ENCODE measurements at places on chromosomes 5 and 9.

DNA sequence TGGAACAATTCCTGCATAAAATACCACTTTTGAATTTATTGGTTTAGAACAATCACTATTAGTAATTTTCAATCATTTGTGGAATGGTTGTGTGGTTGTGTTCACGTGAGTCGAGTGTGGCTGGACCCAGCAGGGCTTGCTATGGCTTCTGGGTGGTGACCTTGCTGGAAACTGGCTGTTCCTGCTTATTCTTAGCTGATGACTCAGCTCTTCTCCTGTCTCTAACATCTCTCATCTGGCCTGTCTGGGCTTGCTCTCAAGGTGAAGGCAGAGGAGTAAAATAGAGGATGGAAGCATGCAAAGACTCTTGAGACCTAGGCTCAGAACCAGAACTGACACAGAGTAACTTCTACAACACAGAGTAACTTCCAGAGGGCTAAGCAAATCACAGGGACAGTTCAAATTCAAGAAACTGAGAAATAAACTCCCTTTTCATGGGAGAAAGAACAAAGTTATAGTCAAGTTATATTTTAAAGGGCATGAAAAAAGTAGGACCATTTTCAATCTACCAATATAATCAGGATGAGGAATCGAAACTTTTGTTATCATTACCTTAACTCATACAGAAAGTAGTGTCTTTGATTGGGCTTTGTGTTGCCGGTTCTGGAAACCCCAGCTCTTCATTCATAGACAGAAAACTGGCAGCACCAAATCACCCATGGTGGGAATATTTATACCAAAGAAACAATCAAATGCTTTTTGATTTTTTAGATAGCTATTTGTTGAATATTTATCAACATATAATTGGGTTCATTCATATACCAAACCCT is 665.1 kb downstream of the CDH18 start:
- no peak for DNase-seq

DNA sequence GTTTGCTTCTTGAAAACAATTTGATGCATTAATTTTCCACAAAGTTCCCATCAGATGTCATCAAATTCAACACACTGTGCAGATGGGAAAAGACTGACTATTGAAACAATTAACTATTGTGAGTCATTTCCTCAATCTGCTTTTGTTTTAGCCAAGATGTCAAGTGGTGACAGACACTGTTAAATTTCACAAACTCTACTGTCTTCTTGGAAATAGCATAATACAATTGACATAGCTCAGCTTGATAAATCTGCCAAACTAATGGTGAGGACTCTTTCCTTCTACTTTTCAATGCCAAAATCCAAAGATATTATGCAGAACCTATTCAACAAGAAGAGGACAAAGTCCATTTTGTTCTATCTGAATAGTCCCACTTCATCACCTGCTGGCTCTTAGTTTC is 242.3 kb downstream of the CAAP1 start:
- DNase-seq, result no peak

DNA sequence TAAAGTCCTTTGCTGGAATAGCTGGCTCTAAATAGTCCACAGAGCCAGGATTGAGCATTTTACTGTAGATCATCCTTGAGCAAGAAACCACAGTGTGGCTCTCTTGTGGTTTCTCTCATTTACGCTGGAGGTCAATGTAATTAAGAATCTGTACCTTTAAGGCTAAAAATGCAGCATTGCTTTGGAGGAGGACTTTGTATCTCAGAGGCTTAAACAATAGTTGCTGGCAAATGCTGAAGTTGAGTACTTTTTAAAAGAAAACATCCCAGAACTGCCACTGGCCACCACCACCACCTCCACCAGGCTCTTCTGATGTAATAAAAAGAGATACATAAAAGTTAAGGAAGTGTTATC is 177.3 kb upstream of the ADAMTSL1 start:
- no peak for DNase-seq

- DNase-seq, result no peak
Measured at GRCh38 chr5:71883742-71884103, 164.6 kb downstream of the CARTPT start.

DNA sequence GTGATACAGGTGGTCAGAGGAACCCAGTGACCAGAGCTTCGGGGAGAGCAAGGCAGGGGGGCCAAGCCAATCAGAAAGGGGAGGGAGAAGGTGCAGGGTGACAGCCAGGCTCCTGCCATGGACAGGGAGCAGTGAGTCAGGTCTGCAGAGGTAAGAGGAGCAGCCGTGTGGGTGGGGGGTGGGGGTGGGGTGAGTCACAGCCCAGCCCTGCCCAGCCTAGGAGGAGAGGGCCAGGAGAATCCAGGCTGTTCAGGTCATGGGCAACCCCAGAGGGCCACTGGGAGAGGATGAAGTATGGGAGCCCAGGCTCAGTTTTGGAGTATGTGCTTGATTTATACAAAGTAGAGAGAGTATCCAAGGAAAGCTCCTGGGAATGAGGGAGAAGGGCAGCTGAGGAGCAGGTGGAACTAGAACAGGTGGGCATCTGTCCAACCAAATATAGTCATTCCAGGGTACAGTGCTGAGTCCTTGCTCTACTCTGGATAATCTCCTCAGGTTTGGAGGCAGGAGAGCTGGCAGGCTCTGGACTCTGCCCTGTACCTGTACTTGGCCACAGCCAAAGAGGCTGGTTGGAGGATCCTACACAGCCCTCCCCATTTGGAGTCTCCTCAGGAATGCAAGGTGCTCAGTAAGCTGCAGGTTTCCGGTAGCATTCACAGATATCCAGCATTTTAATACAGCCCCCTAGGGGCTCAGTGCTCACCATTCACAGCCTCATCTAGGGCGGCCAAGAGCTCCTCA is 1.6 kb downstream of the HBEGF start:
- peak; percentile 60 for DNase-seq

- no peak for DNase-seq
Measured at GRCh38 chr5:88207575-88207974, 61.1 kb downstream of the TMEM161B start.

- no peak for DNase-seq
Measured at GRCh38 chr5:169178754-169179153, 122.2 kb downstream of the SLIT3 start.

DNA sequence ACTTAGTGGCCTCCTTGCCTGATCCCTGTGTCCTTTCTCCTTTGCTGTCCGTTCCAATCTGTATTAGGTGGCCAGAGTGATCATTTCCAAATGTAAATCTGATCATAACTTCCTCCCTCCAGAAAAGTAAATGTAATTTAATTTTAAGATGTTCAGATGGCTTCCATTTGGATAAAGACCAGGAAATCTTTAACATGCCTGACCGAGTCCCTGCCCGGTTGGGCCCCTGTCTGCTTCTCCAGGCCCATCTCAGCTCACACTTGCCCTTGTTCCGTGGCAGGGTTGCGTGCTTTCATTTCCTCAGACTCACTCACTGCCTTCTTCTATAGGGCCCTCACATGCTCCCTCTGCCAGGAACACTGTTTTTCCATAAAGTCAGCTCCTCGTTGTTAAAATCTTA is 7.6 kb downstream of the MAP3K1 start:
- DNase-seq, result no peak

GRCh38 chr9:128920381-128921058 is at the start of gene PHYHD1:
Gene PHYHD1, plus strand, starts transcription at chr9:128920982. Its CDS starts 1,342 bp downstream, at chr9:128922324.
- DNase-seq, result no peak

GRCh38 chr5:111194053-111194452 is 30.1 kb upstream of the CAMK4 start:
- no peak for DNase-seq

DNA sequence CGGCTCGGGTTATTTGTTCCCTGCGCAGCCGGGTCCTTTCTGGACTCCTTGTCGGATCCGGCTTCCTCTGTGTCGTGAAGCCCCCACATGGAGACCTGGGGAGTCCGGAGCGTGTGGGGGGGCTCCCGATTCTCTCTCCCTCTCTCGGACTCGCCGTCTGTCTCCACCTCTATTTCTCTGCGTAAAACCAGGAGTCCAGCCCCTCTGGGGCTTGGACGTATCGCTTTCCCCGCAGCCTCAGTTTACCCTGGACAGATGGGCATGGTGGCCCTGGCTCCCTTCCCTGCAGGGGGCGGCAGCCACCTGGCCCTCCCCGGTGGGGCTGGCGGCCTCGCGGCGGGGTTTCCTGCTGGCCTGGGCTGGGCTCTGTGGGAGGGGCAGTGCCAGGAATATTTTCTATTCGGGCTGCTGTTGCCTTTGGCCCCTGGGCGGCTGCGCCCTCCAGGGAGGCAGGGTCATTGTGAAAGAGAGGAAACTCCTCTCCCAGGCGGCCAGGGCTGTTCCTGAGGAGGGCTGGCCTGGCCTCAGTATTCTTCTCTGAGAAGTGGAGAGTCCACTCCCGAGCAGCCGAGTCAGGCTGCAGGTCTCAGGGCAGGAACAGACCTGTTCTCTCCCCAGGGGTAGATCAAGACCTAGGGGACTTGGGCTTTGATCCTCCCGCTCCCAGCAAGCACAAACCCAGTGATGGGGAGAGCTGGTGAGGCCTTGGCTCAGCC is 665 bp downstream of the ASS1 start:
- no peak for DNase-seq

DNA sequence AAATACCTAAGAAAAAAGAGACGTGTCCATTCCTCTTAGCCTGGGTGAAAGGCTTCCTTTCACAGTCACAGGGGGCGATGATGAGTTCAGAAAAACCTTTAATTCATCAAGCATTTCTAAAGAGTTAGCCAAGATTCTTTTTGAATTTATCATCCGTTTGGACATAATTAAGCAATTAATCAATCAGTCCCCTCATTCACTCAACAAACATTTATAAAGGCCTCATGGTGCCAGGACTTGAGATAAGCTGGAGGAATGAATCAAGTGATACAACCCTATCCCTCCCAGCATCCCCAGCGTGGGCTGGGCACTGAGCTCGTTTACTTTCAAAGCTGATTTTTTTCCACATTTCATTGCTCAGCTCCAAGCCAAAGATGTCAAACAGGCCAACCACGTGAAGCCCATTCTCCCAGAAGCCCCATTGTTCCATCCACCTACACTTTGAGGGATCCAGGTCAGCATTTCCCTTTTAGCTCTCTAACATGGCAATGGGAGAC is 140.5 kb downstream of the SLIT3 start:
- no peak for DNase-seq

DNA sequence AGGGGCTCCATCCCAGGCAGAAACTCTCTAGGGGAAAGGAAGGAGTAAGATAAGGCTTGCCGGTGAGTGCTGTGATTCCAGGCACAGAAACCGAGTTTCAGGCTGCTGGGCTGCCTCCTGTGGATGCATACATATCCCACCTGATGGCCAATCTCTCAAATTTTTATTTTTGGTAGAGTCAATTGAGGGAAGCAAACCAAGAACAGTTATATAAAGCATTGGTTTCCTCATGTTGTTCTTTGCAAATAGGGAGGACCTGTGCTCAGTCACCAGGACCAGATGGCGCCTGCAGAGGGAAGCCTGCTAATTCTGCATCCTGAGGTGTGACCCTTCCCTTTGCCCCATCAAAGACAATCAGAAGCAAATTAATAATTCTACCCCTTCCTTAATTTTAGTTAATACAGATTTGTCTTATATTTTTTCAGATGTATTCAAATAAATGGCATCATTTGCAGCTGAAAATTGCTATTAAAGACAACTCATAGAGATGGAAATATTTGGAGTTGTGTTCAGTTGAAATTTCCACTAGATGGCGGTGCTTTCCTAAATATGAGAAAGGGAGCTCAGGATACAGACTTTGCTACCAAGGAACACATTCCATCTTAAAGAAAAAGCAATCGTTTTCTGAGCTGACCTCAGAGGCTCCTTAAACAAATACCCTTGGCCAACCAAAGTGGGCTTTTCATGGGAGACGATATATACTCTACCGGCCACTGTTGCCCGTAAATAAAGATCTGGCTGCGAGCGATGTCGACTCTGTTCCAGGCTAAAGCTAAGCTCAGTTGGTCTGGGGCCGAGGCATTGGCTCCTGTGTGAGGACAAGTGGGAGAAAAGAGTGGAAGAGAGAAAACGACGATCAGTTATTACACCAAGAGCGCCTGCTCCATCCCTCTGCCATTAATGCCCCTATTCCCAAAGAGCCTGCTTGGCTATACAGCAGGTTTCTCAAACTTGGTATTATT is 225.7 kb upstream of the KLF9 start:
- DNase-seq, result no peak

DNA sequence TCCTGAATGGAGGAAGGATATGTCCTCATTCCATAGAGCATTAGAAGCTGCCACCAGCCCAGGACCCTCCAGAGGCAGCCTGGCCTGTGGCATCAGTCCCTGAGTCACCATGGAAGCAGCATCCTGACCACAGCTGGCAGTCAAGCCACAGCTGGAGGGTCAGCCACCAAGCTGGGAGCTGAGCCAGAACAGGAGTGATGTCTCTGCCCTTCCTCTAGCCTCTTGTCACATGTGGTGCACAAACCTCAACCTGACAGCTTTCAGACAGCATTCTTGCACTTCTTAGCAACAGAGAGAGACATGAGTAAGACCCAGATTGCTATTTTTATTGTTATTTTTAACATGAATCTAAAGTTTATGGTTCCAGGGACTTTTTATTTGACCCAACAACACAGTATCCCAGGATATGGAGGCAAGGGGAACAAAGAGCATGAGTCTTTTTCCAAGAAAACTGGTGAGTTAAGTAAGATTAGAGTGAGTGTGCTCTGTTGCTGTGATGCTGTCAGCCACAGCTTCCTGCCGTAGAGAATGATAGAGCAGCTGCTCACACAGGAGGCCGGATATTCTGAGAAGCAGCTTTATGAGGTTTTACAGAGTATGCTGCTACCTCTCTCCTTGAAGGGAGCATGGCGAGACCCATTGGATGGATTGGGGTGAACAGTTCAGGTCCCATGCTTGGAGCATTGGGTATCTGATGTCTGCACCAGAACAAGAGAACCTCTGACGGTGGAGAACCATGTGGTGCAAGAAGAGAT is 13.0 kb upstream of the CYFIP2 start:
- peak; percentile 72 for DNase-seq

DNA sequence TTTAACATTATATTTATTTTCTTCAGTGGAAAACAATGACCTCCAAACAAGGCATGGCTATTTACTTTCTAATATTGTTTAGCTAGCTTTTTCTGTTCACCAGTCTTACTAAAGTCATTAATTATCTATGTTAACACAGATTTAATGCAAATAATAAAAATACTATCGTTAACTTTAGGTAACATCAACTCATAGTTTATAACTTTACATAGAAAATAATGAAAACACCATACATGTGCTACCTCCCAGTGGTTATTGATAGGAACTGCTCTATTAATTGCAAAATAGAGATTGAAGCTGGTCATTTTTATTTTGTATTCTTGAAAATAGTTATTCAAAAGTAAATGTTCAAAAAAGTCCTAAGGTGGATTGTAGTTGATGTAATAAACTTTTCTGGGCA is 78.3 kb upstream of the HCN1 start:
- no peak for DNase-seq

DNA sequence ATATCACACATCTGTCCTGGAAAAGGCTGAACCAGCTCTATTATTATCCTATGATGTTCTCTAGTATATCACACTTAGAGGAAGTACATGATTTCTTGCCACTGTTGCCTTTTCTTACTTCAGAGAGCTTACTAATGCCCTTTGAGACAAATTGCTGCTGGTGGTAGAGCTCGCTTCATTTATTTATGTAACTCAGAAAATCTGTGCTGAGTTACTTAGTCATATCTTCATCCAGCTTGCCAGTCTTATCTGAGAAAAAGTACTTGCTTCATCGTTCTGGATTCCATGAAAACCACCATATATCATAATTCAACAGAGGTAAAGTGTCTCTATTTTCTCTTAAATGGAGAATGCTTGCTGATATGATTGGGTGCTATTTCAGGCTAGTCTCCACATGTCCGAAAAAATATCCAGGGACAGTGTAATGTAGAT is 26.6 kb downstream of the PTPDC1 start:
- DNase-seq, result no peak
